ENCODE measurements at places on chromosomes 3 and 15.

DNA sequence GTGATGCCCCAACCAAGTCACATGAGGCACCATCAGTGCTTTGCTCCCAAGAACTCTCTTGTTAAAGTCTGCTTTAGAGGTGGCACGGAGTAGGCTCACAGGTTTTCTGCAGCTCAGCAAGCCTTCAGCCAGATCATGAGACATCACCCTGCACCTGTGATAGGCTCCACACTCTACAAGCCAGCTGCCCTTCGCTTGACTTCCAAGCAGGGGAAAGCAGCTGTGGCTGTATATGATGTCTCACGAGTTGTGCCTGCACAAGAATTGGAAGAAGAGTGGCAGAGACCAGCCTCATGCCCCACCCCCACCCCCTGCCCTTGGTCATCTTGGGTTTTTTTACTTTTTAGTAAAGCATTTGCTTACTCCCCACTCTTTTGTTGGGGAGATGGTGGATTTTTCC is 22.5 kb downstream of the MRPS11 start:
- DNase-seq = no peak

GRCh38 chr15:101149864-101150722 is 101.8 kb downstream of the CHSY1 start:
- DNase-seq = no peak

DNA sequence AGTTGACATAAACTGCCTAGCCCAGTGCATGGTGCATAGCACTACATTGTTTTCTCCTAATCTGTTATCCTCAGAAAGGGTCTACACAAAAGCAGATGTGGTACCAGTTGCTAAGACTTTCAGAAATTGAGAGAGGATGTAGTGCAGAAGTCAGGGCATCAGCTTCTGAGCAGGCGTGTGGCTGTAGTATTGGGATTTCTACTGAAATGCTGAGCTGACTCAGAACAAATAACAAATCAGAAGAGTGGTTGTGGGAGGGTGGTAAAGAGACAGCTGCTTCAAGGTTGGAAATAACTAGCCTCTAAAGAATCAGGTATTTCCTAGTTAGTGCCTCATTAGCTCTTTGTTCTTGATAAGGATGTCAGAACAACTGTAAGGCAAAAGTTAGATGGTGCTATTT is 161.3 kb downstream of the AKAP13 start:
- no peak for DNase-seq

GRCh38 chr3:116958291-116958690 is 248.7 kb downstream of the TUSC7 start:
- no peak for DNase-seq

DNA sequence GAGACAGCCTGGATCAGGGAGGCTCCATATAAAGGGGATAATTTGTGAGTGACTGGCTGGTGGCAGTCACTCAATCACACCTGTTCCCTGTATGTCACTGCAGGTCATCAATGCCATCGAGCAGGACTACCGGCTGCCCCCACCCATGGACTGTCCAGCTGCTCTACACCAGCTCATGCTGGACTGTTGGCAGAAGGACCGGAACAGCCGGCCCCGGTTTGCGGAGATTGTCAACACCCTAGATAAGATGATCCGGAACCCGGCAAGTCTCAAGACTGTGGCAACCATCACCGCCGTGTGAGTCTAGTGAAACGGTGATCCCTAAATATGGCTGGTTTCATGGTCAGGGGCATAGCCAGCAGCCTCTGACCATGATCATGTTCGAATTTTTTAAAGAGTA is 453.2 kb downstream of the EPHB1 start:
- no peak for DNase-seq

DNA sequence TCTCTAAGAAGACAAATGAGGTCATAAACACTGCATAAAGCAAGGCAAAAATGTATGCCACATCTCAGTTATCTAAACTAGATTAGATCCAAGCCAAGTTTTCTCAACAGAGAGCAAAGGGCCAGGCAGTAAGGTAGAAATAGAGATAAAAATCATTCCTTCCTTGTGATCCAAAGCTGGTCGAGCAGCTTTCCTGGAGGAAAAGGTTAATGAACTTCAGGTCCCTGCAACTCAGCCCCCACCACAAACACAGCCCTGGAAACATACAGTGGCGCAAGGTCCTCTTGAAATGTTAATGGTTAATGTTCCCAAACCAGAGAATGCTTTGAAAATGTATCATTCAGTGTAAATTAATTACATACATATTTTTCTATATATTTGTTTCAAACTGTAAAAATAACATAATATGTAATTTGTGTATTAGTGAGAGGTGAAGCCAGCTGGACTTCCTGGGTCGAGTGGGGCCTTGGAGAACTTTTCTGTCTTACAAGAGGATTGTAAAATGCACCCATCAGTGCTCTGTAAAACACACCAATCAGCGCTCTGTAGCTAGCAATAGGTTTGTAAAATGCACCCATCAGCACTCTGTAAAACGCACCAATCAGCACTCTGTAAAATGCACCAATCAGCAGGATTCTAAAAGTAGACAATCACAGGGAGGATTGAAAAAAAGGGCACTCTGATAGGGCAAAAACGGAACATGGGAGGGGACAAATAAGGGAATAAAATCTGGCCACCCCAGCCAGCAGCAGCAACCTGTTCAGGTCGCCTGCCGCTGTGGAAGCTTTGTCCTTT is 17.1 kb downstream of the LYSMD2 start:
- no peak for DNase-seq

- DNase-seq = no peak
These were observed 141.2 kb upstream of the TLE3 start for GRCh38 chr15:70238917-70239316.
